Renal cortical epithelial cell (primary cell): ENCODE measurements at places on chromosomes 13 and 19. TPM values are rescaled to one million over a fixed set of nuclear protein-coding genes. Genes with fewer than 3 reads are reported as not detected.

ZSWIM9 gene
- total RNA-seq: 1.0 and 5.6 TPM in 2 replicates

FARP1 gene
- 51.4 and 261 TPM in 2 replicates for total RNA-seq

ZNF730 gene
- 1.1 and 1.9 TPM in 2 replicates for total RNA-seq

ZNF416 gene
- total RNA-seq: 4.3 and 6.4 TPM in 2 replicates

F2RL3 gene
- 0.52 TPM in 1 of 2 replicates, not detected in the other for total RNA-seq
